NCI-H2081 (cell line): ENCODE measurements at places on chromosomes 7 and 10.

DNA sequence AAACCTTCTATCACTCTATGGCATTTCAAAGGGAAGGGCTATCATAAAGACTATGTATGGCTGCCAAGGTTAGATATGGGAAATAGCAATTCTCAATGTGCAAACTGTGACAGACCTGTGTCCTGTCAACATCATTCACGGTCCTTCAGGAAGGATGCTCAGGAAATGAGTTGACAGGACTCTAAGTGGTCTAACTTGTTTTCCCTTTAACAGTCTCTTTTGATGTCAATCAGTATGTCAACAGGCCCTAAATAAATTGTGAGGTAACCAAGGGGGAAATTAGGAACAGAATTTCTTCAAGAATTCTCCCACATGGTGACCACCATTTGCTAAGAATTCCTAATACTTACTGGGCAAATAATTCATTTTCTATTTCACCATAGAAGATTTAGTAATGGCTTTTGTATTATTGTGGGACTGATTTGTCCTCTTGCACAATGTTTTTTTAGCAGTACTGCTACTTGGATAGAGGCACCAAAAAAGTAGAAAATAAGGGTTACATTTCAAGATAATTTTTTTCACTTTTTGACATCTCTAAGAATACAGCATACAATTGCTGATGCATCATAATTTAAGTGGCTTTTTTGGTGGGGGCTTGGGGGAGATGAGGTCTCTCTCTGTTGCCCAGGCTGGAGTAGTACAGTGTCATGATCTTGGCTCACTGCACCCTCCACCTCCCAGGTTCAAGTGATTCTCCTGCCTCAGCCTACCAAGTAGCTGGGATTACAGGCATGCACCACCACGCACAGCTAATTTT lies 275.8 kb downstream of the CACNA2D1 start:
- peak; percentile 71 for DNase-seq

GRCh38 chr7:114539575-114539974 lies 125.0 kb downstream of the FOXP2 start:
- peak; percentile 58 for DNase-seq

GRCh38 chr7:117364339-117365080 lies 41.7 kb upstream of the WNT2 start:
- DNase-seq = no peak

DNA sequence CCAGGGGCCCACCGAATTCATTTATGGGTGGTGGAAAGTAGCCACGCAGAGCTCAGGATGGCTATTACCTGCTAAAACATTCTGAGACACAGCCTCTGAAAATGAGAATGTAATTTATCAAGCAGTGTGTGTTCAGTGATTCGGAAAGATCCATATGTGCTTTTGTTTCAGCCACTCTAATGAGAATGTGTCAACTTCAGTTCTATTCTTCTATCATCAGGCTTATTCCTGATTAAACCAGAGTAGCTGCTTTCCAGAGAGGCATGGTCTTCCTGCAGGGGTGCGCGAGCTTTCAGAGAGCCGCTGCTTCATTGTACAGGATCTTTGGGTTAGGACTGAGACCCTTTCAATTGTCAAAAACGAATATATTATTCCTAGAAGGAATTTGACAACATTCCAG lies 167.6 kb downstream of the OTUD1 start:
- no peak for DNase-seq

DNA sequence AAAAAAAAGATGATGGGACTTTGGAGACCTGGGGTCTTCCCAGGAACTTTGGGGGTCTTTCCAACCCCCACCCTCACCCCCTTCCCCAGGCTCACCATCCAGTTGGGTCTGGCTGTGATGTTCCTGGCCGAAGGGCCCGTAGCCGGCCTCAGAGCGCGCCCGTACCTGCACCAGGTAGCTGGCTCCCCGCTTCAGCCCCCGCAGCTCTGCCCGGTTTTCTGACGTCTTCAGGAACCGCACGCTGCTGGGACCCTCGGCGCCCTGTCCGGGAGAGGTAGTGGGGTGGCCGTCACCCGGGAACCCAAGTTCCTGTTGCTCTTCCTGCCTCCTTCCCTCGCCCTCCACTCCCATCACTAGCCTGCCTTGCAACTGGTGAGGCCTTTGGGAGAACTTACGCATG lies 10.2 kb downstream of the EPHB4 start:
- DNase-seq = no peak

GRCh38 chr7:18144166-18144565 lies 116.5 kb upstream of the PRPS1L1 start:
- DNase-seq = no peak

- no peak for DNase-seq
Measured at GRCh38 chr10:53315709-53316108, 543.1 kb upstream of the MBL2 start.

DNA sequence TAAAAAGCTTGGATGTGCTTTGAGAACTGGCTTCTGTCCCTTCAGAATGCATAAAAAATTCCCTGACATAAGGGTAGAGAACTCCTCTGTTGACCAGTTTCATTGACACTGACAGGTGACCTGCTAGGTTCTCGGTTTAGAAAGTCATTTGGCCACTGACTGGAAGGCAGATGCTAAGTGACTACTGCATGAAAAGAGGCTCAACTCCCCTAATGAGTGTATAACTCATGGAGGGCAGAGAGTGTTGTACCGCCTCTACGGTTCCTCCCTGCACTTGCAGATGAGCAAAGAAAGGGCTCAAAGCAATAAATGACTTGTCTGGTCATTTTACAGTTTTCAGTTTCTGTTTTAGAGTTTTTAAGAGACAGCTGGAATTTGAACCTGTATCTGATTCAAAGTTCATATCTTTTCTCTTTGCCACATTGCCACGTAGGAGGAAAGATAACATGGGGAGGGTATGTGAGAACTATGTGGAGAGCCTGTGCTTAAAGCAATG lies 2.9 kb upstream of the FGL2 start:
- no peak for DNase-seq

DNA sequence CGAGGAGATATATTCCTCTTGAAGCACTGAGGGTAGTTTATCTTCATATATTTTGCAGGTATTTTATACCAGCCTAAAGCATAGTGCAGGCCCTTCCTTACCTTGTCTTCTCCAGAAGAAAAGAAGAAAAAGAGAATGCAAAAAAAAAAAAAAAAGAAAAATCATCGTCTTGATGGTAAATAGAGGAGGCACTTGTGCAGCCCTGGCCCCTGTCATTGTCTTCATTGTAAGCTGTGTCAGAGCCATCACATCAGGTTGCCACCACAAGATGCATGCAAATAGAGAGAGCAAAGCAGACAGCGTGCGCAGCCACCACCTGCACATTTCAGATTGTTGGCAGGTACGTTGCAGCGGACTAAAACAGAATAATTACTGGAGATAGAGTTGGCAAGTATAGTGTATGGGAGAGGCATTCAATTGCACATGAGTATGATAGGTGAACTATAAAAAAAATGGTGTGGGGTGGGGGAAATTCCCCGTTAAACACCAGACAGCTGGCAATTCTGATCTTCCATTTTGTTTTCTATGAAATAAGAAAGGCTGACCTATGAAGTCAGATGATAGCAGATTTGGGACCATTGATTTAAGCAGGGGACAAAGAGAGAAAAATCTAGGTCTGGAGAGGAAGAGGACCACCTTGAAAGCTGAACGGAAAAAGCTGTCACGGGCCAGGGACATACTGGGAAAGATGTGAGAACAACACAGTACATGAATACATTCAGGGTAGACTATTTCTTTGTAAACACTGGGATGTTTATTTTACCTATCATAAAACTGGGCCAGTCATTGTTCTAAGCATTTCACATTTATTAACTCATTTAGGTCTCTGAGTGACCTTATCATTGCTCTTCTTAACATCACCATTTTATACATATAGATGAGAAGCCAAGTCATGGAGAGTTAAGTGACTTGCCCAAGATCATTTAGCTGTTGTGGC lies 306.3 kb upstream of the SP8 start:
- DNase-seq = peak; percentile 87

GRCh38 chr10:95814011-95814727 lies 58.2 kb downstream of the ENTPD1 start:
- DNase-seq = no peak

DNA sequence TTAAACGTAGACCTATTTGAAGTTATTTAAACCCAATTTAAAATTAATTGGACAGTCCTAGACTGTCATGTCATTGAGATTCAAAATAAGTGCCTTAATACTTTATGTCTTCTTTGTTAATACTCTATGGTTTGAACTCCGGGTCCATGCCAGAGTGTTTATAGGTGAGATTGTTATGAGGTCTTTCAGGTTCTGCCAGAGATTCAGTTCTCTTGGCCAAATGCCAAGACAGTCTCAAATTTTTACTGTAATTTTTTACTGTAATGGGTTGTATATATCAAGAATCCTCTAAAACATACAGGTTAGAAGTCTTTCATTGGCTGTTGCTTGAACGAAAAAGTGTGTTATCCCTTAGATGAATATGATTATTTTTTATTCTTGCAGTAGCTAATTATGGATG lies 3.9 kb downstream of the ADD3 start:
- no peak for DNase-seq

- DNase-seq = no peak
Measured at GRCh38 chr10:115939101-115939854, 333.7 kb downstream of the GFRA1 start.

GRCh38 chr7:106277976-106278375 lies 6.8 kb downstream of the NAMPT start:
- DNase-seq = no peak

- DNase-seq = no peak
Measured at GRCh38 chr10:7258948-7259523, 151.8 kb downstream of the SFMBT2 start.

- no peak for DNase-seq
Measured at GRCh38 chr10:80976658-80977057, 439.0 kb downstream of the SH2D4B start.

DNA sequence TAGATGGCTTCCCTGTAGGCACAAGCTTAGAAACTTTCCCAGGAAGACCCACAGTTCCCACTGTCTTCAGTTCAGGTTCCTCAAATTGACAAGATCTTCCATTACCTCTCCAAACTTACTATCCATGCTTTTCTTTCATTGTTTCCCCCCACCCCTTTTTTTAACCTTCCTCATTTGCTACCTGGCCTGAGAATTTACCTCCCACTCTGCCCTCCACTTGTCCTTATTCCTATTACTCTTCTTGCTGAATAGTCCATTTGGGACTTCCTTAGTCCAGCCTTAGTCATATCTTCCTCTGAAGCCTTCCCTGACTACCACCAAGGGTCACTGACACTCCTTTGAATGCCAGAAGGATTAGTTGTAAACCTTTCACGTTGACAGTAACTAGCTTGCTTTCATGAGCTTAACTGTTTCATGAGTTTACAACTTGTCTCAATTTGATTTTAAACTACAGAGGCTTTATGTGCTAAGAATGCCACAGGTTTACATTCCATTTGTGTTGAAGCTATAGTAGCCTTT lies 1.2 kb upstream of the CALU start:
- DNase-seq = no peak

DNA sequence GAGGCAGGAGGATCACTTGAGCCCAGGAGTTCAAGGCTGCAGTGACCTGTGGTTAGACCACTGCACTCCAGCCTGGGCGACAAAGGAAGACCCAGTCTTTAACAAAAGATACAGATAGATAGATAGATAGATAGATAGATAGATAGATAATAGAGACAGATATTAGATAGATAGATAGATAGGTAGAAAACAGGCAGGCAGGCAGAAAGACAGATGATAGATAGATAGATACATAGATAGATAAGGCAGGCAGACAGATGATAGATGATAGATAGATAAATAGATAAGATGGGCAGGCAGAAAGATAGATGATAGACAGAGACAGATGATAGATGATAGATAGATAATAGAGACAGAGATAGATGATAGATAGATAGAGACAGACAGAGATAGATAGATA lies 54.5 kb downstream of the TMEM130 start:
- no peak for DNase-seq

- DNase-seq = peak; percentile 69
Measured at GRCh38 chr10:70381471-70382421, 679 bp downstream of the LRRC20 start.

- no peak for DNase-seq
Measured at GRCh38 chr7:128323459-128324367, 20.0 kb downstream of the RBM28 start.

DNA sequence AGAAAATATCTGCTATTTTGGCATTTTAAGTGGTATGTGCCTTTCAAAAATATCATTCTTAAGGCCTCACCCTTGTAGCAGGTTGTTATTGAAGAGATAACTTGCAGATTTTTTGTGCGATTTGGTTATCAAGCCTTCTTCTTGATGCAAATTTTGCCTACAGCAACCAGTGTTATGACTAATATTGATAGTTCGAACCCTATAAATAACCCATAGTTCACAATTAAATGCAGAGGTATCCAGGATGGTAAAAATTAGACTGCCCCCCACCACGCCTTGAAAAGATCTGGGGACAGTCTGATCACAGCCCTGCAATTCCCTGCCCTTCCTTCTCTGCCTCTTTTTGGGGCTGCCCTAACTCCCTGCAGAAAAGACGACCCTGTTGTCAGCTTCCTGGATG lies 28.4 kb upstream of the RAPGEF5 start:
- DNase-seq = no peak

- DNase-seq = peak; percentile 39
Measured at GRCh38 chr10:74825371-74826141, 844 bp upstream of the KAT6B start.

DNA sequence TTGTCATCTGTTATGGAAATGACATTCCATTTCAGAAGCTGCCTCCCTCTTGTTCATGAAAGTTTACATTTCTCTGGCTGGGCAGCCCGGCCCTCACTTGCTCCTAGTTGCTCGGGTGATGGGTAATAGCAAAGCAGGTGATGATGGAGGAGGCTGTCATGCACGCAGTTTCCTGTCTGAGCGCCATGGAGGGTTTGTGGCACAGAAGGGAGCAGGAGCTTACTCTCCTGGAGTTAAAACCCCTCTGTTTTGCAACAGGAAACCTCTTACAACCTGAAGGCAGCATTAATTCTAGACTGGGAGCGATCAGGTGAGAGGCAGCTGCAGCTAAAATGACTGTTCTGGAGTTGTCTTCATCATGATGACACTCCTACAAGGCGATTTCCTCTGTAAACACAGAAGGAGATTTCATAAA lies 34.1 kb upstream of the MKI67 start:
- DNase-seq = no peak

- no peak for DNase-seq
Measured at GRCh38 chr7:146223851-146224250, 107.2 kb downstream of the CNTNAP2 start.

GRCh38 chr7:33497051-33497450 lies 367.7 kb downstream of the BBS9 start:
- DNase-seq = no peak

DNA sequence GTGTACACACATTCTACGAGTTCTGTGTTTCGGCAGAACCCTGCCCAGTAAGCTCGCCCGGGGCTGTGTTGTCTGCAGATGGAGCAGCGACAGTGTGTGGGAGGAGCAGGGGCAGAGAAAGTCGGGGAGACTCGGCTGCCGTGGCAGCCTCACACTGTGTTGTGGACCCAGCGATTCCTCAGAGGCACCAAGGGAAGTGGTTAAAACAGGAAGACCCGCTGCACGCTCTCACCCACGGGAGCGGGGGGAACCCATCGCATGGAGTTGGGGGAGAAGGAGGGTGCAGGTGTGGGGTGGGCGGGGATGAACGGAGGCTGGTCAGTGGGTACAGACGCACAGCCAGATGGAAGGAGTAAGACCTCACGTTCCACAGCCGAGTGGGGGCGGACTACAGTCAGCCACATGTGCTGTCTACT lies 250.2 kb downstream of the ELFN1 start:
- DNase-seq = no peak

- DNase-seq = no peak
Measured at GRCh38 chr7:159048656-159049055, 96.0 kb downstream of the VIPR2 start.

GRCh38 chr7:42105554-42106358 lies 131.3 kb downstream of the GLI3 start:
- no peak for DNase-seq
